Activated CD4-positive, alpha-beta T cell treated with anti-CD3 and anti-CD28 coated beads for 4 hours (primary cell): ENCODE measurements at places on chromosomes 1 and 21.

GRCh38 chr1:210464519-210465039 lies 135.9 kb downstream of the HHAT start:
- no peak for DNase-seq

- DNase-seq, result no peak
These were observed 4.4 kb upstream of the RUNX1 start for GRCh38 chr21:35053356-35054096.

DNA sequence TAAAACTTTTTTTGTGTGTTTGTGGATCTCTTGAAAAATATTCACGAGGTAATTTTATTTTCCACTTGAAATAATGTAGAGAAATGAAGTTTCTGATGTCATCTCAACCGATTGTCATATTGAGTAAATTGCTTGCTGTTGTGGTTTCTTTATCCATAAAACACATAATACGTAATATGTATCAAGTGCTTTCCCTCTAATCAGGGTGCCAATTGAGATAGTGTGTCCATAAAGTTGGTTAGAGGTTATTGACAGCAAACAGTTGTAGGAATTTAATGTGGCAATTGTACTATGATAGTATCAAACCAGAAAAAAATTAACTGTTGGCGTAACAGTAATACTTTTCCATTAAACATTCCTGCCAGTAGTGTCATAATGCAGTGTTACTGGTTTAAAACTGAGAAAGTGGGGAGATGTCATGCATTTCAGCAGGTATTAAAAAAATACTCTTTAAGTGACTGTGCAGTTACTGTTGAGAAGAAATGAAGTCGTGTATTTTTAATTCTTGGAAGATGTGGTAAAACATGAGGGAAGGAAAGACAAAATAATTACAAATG lies 38.3 kb downstream of the USP25 start:
- no peak for DNase-seq

DNA sequence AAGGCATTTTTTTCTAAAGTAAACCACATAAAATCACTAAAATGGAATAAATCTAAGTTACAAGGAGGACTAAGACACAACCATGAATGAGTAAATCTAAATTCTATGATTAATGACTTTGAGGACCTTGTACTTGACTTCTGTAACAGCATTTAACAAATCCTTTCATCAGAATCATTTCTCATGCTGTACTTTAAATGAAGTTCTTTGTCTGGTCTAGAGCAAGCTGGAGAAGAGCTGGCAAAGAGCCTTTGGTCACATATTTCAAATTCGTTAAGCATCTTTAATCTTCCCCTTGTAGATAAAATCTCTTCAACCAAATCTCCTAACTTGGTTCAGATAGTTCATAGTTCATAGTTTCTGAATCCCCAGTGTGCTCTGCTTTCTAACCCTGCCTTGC lies 405.4 kb downstream of the PTPRC start:
- DNase-seq, result no peak

- DNase-seq, result no peak
These were observed 441.6 kb downstream of the SIPA1L2 start for GRCh38 chr1:232188318-232188717.

DNA sequence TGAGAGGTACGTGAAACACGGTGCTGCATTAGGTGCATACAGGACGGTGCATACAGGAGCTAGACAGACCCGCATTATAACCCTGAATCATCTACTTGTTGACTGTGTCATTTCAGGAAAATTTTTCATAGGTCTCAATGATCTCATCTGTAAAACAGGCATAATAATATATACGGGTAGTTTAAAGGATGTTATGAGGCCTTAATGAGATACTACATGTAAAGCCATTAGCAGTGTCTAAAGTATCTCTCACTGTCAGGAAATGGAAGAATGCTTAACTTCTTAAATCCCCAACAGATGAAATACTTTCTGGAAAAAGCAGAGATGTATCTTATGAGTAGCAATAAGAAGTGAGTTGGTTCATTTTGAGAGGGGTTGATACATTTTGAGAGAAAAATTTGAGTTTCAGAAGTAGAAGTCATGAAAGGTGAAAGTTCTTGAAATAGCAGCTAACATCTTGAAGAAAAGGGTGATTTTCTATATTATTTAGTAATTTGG lies 669.6 kb downstream of the PTPRC start:
- no peak for DNase-seq

DNA sequence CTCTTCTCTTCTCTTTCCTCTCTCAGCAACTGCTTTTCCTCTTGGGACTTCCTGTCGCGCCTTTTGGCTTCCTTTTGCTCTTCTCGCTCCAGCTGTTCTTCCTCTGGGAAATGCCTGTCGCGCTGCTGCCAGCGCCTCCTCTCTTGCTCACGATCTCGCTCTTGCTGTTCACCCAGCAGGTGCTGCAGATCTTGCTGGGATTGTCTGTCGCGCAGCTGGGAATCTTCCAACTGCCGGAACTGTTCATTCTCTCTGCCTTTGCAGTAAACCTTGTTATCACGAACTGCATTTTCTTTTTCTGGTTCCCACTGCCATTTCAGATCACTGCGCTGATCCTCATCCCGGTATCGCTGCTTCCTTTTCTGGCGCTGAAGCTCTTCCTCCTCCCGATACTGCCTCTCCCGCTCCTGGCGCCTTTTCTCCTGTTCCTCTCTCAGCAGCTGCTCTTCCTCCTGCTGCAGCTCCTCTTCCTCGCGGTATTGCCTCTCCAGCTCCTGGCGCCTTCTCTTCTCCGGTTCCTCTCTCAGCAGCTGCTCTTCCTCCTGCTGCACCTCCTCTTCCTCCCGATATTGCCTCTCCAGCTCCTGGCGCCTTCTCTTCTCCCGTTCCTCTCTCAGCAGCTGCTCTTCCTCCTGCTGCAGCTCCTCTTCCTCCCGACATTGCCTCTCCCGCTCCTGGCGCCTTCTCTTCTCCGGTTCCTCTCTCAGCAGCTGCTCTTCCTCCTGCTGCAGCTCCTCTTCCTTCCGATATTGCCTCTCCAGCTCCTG lies 5.8 kb downstream of the TCHH start:
- DNase-seq, result no peak

GRCh38 chr1:52210044-52210443 lies 68.2 kb downstream of the ZFYVE9 start:
- no peak for DNase-seq

DNA sequence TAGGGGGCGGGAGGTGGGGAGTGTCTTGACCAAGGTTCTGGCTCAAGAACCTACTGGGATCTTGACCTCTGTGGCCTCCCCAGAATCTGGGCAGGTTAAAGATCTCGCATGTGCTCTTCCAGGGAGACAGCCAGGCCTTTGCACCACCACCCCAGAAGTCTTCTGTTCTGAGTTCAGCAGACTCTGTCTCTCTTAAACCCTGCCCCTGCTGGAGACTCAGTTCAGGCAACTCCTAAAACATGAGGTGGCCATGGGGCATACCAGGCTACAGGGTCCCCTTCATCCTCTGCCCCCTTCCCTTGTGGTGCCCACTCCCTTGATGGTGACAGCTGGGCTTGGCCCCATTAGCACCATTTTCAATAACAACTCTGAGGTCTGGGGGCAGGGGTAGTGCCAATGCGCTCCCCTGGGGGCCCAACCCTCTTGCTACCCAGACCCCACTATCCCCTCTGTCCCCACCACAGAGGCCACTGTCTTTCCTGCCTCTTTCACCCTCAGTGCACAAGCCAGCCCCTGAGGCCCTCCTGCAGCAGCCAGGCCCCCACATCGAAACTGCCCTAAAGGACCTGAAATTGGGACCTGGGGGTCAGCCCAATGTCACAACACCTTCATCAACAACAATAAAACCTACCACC lies 132.7 kb upstream of the RUNX3 start:
- DNase-seq, result no peak

GRCh38 chr1:38559446-38560165 lies 300.0 kb downstream of the RRAGC start:
- DNase-seq, result peak; percentile 67

GRCh38 chr1:234309598-234310459 lies 63.4 kb upstream of the COA6 start:
- DNase-seq, result peak; percentile 70

DNA sequence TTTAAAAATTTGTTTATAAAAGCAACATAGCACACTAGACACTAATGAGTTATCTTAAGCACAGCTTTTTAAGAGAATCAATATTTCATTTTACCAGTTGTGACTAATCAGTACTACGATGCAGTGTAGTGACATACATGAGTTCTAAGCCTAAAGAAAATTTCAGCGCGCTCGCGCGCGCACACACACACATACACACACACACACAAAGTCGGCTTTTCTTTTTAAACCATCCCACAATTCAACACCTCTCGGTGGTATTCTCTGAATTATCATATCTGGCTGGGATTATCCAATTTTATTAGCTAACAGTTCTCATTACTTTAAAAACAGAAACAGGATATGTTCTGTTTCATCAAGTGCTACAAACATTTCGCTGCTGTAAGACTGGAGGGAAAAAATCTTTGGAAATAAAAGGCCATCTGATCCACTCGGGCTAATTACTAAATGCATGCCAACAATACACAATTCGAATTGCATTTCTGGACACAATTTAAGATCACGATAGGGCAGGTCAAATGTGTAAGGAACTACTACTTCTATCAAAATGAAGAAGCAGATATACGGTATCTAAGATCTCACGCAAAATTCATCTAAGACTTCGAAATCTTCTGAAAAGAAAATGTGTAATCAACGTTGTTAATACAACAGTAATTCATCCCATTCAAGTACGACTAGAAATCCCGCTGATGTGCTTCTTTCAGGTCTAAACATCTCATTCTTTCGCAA lies 1.2 kb downstream of the TUT4 start:
- peak; percentile 36 for DNase-seq

GRCh38 chr1:185645686-185646085 lies 88.5 kb upstream of the HMCN1 start:
- DNase-seq, result no peak

DNA sequence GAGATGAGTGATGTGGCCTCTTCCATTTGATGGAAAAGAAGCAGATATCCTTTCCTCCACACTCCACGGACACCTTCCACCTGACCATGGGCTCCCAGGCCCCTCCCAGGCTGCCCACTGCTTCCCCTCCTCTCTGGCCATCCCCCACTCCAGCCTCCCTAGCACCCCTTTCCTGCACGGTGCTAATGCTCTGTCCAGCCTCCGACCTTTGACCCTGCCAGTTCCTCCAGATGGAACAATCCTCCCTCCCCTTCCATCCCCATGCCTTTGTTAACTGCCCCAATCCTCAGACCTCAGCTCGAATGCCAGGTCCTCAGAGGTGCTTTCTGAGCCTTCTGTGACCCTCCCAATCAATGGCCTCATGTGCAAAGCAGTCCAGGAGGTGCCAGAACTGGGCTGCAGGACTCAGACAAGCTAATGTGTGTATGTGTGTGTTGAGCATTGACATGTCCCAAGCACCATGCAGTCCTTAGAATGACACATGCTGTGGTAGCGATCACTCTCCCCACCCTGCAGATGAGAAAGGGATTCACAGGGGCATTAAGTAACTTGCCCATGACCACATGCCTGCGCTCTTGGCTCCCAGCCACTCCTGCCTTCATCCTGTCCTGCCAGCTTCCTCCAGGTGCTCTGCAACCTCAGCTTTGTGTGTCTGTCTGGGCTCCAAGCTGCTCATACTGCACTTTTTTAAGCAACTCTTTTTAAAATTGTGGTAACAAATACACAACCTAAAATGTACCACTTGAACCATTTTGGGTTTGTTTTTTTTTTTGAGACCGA lies 63.5 kb upstream of the EDN2 start:
- no peak for DNase-seq

- DNase-seq, result peak; percentile 55
These were observed 47.4 kb upstream of the OSBPL9 start for GRCh38 chr1:51569284-51570062.

- DNase-seq, result peak; percentile 48
These were observed 6.4 kb downstream of the ADARB1 start for GRCh38 chr21:45080639-45081414.

GRCh38 chr1:19262047-19262446 lies 10.4 kb downstream of the MRTO4 start:
- DNase-seq, result no peak

DNA sequence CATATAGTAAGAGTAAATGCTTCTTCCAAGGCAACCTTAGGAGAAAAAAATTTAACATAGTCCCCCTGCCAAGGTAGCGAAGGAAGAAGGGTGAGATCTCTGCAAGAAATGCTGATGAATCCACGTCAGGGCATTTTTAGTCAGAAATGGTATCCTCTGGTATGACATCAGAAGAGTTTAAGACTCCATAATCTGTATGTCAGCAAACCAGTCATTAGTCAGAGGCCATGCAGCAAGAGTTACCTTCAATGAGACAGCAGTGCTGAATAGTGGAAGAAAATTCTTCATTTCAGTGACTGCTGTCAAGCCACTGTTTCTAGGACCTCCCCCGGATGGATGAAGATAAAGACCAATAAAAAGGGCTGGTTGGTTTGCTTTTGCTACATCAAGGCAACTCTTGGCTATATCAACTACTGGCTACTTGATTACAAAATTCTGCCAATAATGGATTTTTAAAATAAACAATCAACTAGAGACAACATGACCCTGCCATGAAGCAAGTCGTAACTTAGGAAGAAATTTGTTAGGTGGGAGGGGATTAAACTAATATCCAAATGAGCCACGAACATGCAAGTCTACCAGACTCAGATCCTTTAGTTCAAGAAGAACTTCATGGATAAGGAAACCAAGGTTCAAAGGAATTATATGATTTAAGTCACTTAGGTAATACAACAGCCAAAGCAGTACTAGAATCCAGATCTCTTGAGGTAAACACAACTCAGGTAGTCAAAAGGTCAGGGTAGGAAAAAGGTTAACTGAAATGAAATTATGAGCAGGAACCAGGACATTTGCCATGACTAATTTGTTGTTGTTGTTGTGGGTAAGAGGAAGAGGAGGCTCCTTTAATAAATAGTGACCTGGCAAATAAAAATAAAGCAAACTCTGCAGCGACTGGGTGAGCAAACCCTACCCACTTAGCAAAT lies 25.6 kb upstream of the GUCA2A start:
- no peak for DNase-seq

DNA sequence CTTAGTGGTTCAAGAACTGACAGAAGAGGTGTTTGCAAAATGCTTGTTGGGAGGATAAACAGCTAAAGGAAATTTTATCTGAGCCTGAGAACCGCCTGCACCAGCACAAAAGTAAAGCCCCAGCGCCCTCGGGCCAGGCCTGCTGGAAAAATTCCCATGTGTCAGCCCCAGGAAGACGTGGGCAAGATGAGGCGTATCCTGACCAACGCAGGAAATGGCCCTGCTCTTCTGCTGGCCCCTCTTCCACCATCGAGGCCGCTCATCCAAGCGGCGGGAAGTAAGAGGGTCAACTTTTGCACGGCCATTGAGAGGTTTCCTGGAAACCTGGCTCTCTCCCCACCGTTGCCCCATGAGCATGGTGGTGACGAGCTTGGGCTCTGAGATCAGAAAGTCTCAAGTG lies 39.6 kb downstream of the LRRC3 start:
- no peak for DNase-seq
